Muscle of back (tissue), 13 donors: ENCODE measurements at places on chromosomes 12 and 14. TPM values are rescaled to one million over a fixed set of nuclear protein-coding genes. Genes with fewer than 3 reads are reported as not detected.

GRCh38 chr12:109232731-109233130, 76.4 kb downstream of the FOXN4 start:
- DNase-seq, result no peak

NINJ2 gene
- 5.0 TPM for polyA plus RNA-seq

DNA sequence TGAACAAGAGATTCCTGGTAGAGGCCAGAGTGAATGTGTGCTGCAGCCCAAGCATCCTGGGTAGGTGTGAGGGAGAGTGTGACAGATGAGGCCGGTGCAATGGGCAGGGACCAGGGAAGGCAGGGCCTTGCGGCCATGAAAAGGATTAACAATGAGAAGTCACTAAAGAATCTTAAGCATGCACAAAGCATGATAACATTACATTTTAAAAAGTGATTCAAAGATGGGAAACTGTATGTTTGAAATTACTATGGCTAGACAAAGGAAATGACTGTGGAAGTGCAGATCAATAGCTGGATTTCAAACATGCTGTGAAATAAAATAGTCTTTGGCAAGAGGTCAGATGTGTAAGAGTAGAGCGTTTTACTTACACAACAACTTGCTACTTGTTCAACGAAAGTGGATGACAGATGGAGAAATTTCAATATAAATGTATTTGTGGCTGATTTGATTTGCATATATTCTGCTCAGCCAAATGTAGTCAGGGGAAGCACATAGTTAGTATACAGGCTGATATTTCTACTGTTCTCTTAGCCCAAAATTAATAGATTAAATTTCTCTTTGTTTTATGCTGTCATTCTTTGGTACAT, 175.5 kb downstream of the CCDC59 start:
- no peak for DNase-seq

GRCh38 chr14:22558221-22558913, 30.7 kb downstream of the DAD1 start:
- no peak for DNase-seq

CLEC4A gene
- polyA plus RNA-seq, result 0.87 TPM

KRT74 gene
- 0.08 TPM for polyA plus RNA-seq

LRP1-AS gene
- polyA plus RNA-seq, result 1.0 TPM
